ENCODE measurements at places on chromosomes 7 and 10.

DNA sequence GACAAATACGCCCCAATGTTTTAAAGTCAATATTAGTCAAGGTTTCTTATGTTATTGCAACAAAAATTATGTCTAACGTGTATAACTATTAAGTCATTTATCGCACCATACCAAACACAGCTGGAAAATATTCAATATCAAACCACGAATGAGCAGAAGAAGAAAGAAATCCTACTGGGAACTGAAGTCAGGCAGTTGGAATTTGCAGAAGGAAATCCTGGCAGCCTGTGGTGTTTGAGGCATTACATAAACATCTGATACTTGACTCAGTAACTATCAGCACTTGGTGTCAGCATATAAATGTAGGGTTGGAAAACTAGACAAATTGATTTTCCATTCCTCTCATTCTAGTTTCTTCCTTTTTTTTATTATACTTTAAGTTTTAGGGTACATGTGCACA is 83.4 kb upstream of the NUPR2 start:
- DNase-seq: no peak

DNA sequence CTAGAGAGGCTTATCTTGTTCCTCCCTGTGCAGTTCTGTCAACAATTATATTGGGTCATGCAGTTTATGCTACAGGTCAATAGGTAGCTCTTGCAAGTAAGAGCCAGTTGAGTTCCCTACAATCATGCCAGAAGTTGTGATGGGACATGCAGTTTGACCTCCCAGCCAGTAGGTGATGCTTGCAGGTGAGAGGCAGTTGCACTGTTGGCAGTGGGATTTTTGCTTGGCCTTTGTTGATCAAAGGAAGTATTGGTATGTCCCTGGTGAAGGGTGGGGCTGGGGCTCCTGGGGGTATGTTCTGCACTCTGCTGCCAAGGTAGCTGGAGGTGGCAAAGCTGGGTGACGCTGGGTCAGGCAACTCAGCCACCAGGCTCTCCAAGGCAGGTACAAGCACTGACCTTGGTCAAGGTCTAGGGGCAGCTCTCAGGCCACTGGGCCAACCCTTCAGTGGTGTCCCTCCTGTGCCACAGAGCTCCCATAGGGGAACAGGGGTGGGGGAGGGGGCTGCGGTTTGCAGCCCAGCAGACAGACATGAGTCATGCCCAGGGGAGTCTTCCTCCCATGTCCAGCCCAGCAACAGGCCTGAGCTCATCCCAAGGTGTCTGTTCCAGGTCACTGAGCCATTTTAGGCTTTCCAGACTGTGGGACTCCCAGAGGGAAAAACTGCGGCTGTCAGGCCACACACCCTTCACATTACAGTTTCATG is 43.3 kb downstream of the MEOX2 start:
- DNase-seq: no peak

DNA sequence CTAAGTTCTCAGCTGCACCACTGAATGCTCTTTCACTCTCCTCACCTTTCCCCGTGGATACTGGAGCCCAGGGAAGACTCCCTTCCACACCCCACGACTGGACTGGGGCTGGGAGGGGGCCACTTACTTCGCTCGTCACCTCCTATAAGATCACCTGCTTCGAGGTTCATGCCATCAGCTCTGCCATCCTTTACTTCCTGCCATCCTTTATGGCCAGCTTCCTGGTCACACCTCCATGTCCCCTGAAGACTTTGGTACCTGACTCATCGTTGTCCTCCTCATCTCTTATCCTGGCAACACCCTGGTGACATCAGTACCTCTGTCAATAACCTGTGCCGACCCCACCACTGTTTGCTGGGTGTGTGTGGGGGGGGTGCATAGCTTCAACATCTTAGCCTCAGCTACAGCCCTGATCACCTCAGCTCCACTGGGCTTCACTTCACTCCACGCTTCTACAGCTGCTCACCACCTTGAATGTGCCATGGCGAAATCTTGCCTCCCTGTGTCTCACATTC is 8.7 kb upstream of the VDAC2 start:
- DNase-seq: no peak

DNA sequence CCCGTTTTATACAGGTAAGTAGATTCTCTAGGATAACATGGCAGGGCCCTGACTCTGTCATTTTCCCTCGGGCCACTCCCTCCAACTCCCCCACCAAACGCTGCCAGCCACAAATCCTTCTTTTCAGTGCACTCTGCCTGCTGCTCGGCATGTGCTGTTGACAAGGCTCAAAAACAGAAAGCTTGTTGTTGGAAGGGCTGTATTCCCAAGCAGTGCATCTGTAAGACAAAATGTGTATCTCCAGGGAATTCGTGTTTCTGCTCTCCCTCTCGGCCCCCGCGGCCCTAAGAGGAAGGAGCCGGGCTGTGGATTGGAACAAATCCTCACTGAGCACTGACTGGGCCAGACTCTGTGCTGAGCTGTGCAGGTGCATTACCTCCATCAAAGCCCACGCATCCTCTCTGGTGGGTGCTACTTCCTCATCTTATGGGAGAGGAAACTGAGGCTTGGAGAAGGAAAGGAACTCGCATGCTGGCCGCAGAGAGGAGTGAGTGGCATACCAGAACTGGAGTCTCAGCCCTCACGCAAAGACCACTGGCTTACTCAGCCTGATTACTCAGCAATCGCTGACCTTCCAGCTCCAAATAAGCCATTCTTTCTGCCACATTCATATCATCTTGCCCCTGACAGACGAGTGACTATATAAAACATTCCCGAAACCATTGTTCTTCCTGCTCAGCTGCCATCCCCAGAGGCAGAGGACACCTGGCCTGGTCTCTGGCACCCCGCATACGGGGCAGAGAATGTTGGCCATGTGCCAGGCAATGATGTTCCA is 33.5 kb upstream of the ENO4 start:
- peak; percentile 34 for DNase-seq

DNA sequence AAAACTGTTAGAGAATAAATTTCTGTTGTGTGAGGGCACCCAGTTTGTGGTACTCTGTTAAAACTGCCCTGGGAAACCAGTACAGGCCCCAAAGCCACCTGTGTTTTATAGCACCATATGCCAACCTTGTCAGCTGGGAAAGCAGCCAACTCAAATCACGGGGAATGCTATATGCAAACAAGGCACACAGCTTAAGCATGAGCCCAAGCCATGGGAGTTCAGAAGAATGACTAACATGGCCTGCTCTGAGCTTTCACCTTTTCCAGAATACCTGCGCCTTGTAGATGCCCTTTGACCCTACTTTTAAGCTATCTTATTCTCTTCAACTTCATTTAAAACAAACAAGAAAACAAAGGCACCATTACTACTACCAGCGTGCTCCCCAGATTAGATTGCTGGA is 5.5 kb upstream of the SLC25A13 start:
- DNase-seq: no peak

GRCh38 chr7:4766666-4767519 is 8.5 kb upstream of the AP5Z1 start:
- DNase-seq: no peak

DNA sequence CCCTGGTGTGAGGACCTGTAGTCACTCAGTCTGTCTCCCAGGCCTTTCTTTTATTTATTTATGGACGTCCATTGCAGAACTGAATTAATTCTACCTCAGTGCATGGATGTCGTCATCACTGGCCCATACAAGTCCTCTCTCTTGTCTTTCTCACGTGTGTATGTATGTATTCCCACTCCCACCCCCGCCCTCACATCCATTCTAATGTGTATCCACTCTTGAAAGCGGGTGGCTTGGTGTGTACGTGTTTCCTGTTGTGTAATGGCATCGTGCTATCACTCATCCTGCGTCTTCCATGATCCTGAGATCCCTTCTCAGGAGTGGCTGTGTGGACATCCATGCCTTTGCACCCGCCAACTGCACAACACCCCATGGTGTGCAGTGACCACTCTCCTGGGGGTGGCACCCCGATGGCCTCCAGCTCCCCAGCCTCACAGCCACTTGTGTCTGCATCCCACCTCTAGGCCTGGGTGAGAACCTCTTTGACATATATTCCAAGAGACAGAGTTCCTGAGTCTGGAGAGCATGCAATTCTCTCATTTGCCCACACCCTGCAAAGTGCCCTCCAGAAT is 3.0 kb upstream of the AOC1 start:
- no peak for DNase-seq

- DNase-seq: peak; percentile 59
Measured at GRCh38 chr7:78769481-78770101, 683.9 kb downstream of the MAGI2 start.

GRCh38 chr7:37446371-37446770 is 2.3 kb downstream of the ELMO1 start:
- DNase-seq: no peak

- no peak for DNase-seq
Measured at GRCh38 chr10:77305650-77306632, 331.7 kb downstream of the KCNMA1 start.

GRCh38 chr7:48046458-48046857 is 11.1 kb downstream of the C7orf57 start:
- DNase-seq: no peak

DNA sequence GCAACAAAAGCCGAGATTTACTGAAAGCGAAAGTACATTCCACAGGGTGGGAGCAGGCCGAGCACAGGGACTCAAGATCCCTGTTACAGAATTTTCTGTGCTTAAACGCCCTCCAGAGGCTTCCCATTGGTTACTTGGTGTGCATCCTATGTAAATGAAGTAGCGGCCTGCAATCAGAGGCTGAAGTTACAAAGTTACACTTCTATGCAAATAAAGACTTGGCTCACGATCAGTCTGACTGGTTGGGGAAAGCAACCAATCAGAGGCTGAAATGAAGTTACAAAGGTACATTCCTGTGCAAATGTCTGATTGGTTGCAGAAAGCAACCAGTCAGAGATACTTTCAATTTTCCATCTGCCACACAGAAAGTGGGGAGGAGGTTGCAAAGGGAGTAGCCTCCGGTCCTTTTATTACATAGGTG is 4.1 kb downstream of the ACBD7 start:
- peak; percentile 16 for DNase-seq

GRCh38 chr7:119640861-119641260 is 632.1 kb upstream of the KCND2 start:
- no peak for DNase-seq

GRCh38 chr10:69217119-69217754 is 2.9 kb upstream of the HKDC1 start:
- peak; percentile 50 for DNase-seq

GRCh38 chr7:41187322-41187721 is 515.6 kb downstream of the INHBA start:
- no peak for DNase-seq

- no peak for DNase-seq
Measured at GRCh38 chr10:79188154-79188965, 119.6 kb downstream of the ZMIZ1 start.

DNA sequence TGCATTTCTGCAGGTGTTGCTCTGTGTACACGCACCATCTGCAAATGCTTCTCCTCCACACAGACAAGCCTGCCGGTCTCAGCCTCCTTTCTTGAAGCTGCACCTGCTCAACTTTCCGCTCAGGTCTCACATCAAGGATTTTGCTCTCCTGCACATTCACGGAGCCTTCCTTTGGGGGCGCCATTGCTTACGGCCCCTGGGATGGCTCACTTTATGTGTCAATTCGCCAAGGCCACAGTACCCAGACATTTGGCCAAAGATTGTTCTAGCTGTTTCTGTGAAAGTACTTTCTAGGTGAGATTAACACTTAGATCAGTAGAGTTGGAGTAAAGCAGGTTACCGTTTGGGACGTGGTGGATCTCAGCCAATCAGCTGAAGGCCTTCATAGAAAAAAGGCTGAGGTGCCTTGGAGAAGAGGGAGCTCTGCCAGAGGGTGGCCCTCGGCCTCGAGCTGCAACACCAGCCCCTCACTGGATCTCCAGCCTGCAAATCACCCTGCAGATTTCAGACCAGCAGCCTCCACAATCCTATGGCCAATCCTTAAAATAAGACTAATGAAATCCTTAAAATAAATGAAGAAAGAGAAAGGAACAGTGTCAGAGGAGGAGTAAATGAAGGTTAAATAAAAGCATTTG is 39.9 kb upstream of the PPP2R2D start:
- DNase-seq: no peak

GRCh38 chr7:152486968-152487367 is 51.2 kb upstream of the KMT2C start:
- DNase-seq: no peak

DNA sequence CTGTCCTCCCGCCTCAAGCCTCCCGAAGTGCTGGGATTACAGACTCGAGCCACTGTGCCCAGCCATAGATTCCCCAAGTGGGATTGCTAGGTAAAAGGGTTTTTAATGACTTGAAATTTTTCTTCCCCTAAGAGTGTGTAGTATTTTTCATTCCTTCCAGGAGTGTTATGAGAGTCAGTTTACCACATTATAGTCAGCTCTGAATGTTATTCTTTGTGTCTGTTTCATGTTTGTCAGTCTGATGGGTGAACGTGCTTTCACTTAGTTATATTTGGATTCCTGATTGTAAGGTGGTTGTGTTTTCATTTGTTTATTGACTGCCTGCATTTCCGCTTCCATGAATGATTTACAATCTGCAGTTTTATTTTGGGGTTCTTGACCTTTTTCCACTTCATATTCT is 6.3 kb downstream of the ZNF212 start:
- DNase-seq: no peak

- no peak for DNase-seq
Measured at GRCh38 chr7:4054158-4054557, 627.9 kb upstream of the FOXK1 start.

- DNase-seq: no peak
Measured at GRCh38 chr10:116437076-116437692, 9.5 kb downstream of the PNLIPRP3 start.

- no peak for DNase-seq
Measured at GRCh38 chr10:104035194-104036068, 50.2 kb downstream of the COL17A1 start.

- no peak for DNase-seq
Measured at GRCh38 chr10:9781666-9782065, 1236.0 kb upstream of the CELF2 start.

DNA sequence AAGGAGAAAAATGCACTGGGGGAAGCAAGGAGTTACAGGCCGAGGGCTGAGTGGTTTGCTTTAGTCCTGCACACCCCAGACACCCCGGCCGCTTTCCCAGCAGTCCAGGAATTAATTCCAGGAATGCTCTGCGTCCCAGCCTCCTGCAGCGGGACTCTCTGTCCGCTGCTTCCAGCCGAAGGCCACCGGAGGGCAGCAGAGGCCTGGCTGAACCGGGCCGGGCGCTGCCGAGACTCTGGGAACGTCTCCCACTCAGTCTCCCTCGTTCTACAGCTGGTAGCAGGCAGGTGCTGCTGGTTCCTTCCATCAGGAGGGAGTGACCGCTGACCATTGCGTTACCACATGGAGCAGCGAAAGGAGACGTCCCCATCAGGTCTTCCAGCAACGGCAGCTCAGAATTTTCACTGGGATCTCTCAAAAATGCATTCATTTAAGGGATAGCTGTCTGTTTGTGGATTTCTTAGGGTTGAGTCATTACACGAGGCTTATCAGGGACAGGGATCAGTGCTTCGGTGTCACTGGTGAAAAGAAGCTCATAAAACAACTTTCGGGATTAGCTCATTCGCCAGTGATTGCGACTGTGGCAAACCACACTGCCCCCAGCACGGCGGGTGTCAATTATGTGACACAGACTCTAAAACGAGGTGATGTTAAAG is 24.9 kb upstream of the PITRM1 start:
- peak; percentile 66 for DNase-seq

DNA sequence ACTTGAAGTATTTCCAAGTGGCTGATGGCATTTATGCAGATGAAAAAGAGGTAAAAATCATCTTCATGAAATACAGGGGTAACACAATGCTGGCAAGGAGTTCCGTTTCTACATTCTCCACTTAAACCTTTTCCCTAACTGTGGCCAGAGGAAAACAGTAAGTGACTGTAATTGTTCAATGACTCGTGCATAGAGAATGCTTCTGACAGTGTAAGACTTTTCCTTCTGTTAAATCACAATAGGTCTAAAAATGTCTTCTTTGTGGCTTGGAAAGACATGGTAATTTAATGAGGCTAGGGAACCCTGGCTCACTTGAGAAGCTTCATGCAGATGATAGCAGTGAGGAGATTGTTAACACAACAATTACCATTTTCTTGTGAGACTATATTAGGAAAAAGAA is 50.3 kb upstream of the RSU1 start:
- peak; percentile 65 for DNase-seq

All from COLO829 (cell line).